ENCODE measurements at places on chromosomes 2 and 18.

DNA sequence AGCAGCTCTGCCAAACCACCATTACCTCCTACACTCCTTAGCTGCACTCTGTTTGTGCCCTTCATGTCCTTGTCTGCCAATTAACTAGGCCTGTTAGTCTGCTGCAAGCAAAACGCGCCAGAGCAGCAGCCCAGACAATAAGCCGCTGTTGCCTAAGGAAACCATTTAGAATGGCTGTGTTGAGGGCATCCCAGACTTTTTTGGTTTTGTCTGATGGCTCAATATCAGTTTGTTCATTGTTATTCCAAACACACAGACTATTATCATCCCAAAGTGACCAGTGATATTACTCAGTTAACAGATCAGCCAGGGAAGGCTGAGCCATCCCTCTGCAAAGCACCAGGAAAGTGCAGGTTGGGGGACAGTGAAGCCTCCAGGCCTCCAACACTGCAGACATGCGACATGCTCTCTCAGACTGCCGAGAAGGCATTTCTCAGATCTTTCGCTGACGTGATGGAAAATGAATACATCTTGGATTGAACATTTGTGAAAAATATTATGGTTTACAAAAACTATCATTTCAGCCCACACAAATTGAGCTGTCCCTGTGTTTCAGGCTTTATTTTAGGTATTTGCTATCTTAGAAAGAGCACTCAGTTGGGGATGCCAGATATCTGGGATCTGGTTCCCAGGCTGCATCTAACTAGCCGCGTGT is 182.0 kb upstream of the HNRNPA3 start:
- DNase-seq = peak; percentile 25

GRCh38 chr2:176109192-176109901 is 2.3 kb downstream of the HOXD11 start:
- DNase-seq = no peak

DNA sequence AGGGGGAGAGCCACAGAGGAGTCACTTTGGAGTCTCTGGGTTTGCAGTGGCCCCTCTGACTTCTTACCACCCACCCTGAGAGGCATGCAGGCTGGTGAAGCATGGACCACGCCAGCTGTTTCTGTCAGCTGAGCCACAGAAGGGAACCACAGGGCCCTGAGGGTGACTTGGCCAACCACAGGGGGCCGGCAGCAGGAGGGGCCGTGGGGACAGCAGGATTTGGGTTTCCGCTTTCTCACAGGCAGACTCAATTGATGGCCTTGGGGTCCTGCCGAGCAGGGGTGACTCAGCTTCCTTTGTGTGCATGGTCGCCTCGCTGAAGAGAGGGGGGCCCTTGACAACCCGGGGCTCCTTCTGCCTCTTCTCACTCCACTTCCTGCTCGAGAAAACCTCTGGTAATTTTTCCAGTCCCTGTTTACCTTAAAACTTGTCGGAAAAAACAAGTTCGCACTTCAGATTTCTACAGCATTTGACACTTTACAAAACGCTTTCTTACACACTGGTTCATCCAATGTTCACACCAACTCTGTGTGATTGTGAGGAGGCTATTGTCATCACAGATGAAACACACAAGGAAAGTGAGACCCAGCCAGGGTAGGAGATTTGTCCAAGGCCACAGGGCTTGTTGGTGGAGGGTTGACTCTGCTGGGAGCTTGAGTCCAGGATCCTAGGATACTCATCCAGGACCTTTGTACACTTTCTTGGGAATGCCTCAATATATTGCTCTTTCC is 311.2 kb downstream of the LPIN1 start:
- DNase-seq = no peak

GRCh38 chr2:222827417-222827816 is 33.4 kb upstream of the ACSL3 start:
- no peak for DNase-seq

- no peak for DNase-seq
Measured at GRCh38 chr2:215425021-215425782, 10.7 kb downstream of the FN1 start.

- DNase-seq = no peak
Measured at GRCh38 chr2:167271932-167272331, 383.7 kb downstream of the XIRP2 start.

GRCh38 chr18:3114451-3114850 is 101.5 kb upstream of the LPIN2 start:
- no peak for DNase-seq

DNA sequence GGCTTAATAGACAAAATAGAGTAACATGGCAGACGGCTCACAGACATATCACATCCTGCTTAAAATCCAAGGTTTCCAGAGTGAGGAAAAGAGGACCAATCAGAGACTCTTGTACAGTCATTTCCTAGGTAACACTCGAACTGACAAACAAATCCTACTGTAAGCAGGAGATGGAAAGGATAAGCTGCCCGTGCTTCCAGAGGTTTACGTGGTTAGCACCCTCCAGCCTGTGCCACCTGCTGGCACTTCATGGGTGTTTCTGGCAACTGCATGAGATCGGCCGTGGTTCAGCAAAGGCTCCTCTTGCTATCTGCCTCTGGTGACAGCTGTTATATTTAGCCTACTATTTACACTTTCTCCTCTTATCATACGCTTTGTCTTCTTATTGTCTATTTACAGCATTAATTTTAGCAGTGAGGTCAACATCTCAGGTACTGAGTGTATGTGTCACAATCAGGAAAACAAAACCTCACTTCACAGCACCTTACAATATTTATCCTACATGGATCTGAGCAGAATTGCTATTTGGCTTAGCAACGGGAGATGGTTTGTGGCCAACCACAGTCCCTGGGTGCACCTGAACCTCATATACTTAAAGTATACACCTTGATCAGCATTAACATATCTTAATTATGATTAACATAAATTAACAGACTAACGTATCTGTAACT is 226.9 kb downstream of the TMEM163 start:
- peak; percentile 76 for DNase-seq

DNA sequence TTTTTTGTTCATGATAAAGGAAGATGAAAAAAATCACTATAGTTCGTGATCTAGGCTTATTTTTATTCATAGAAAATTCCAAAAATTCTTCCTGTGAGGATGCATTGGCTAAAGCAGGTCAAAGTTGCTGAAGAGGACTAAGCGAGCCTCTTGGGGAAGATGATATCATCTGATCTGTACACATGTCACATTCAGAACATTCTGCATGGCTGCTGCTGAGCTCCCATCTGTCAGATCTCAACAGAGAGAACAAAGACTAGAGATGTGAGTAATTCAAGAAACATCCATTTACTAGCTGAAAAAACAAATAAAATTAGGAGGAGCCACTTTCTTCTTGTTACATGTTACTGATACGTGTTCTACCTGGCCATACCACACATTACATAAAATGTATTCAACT is 518.6 kb upstream of the FSIP2 start:
- peak; percentile 66 for DNase-seq

- peak; percentile 13 for DNase-seq
Measured at GRCh38 chr2:22450831-22451230, 934.1 kb upstream of the KLHL29 start.

- DNase-seq = no peak
Measured at GRCh38 chr18:34978533-34978893, 62.7 kb upstream of the MAPRE2 start.

GRCh38 chr2:218859556-218859987 is at the start of gene WNT6:
TSS of gene WNT6 (plus strand) at chr2:218859805. CDS start at chr2:218860038, 233 bp downstream.
- no peak for DNase-seq

DNA sequence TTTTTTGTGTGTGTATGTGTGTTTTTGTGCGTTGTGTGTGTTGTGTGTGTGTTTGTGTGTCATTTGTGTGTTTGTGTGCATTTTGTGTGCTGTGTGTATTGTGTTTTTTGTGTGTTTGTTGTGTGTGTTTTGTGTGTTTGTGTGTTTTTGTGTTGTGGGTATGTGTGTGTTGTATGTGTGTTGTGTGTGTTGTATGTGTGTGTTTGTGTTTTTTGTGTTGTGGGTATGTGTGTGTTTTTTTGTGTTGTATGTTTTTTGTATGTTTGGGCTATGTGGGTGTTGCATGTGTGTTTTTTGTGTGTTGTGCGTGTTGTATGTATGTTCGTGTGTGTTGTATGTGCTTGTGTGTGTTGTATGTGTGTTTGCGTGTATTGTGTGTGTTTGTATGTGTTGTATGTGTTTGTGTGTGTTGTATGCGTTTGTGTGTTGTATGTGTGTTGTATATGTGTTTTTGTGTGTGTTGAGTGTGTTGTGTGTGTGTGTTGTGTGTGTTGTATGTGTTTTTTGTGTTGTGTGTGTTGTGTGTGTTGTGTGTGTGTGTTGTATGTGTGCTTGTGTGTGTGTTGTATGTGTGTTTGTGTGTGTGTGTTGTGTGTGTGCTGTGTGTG is 275.3 kb downstream of the HRH4 start:
- DNase-seq = no peak

GRCh38 chr2:47404356-47404755 is 1.4 kb downstream of the MSH2 start:
- no peak for DNase-seq

GRCh38 chr2:71704131-71704561 is 250.8 kb downstream of the DYSF start:
- no peak for DNase-seq

GRCh38 chr2:105410554-105410953 is 11.7 kb upstream of the FHL2 start:
- no peak for DNase-seq

DNA sequence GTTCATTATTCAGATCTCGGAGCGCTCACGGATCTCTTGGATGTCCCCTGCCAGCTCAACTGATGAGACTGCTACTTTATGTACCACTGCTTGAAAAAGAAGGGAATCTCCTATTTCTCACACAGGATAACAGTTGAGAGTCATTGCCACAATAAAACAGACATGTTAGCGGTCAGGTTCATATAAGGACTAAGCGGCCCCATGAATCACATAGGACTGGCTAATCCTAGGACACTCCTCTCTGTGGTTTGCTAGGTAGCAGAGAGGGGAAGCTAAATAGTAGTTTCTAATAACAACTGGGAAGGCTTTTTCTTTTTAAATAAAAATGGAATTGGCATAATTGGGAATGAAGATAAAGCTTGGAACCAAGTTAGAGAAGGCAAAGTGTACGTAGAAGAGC is 15.9 kb upstream of the TGFA start:
- DNase-seq = no peak

DNA sequence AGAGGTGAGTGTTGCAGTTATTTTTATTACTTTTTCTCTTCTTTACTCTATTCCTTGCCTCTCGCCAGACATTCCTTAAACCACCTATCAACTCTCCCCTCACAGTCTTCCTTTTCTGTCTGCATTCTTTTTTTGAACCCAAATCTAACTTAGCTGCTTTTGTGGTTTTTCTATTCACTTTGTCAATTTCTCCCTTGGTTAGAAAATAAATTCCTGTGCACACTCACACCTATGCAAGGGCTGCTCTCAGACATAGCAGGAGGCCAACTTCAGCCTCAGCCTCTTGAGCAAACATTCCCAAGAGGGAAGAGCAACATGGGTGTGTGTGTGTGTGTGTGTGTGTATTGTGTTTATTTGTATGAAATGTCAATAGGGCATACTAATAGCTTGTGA is 808.6 kb downstream of the RNF144A start:
- DNase-seq = no peak

- no peak for DNase-seq
Measured at GRCh38 chr2:119308793-119309330, 57.8 kb downstream of the C2orf76 start.

DNA sequence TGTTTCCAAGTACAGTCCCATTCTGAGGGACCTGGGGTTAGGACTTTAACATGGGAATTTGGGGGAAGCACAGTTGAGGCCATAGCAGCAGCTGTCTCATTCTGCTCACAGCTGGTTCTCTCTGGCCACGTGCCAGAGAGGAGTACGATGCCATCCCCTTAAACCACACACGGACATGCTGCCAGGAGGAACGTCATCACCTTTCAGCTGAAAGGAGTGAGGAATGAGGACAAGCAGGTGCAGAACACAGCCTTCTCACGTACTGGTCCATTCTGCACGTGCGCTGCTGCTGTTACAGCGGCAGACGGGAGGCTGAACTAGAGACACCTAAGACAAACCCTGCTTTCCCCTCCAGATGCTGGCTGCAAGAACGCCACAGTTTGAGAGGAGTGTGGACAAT is 33.5 kb downstream of the ODC1 start:
- DNase-seq = peak; percentile 53

GRCh38 chr2:146123256-146123655 is 1603.3 kb upstream of the ZEB2 start:
- DNase-seq = no peak

DNA sequence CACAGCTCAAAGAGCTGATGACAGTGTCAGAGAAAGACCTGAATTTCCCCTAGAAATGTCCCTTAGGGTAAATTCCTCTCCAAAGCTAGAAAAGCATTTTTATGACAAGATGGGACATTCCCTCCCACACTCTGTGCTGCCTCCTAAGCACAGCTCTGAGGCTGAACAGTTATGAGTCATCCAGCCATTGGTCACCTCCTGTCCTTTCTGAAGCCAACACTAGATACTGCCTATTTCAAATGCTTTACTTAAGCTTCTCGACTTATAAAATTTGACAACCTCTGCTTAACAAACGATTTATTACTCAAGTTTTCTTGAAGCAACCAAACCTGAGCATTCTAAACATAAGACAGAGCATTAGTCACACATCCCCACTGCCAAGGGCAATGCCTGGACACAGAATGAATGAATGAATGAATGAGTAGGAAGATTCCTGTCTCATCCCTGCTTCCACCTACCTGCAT is 35.4 kb downstream of the B4GALT6 start:
- DNase-seq = no peak

DNA sequence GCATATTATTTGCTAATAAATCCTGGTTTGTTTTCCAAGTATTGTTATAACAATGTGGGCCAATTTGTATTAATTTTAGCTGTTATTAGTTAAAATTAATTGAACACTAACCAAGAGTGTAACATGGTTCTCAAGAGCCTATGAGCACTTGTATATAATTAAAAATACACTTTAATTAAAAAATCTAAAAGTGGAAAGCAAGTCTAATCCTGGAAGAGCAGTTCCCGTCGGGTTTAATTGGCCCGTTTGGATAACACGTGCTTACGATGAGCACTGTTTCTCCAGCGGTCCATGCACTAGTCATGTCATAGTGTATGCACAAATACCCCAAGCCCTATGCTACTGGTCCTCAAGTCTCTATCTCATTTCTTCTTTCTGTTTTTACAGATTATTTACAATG is 49.0 kb downstream of the DCDC2C start:
- no peak for DNase-seq

DNA sequence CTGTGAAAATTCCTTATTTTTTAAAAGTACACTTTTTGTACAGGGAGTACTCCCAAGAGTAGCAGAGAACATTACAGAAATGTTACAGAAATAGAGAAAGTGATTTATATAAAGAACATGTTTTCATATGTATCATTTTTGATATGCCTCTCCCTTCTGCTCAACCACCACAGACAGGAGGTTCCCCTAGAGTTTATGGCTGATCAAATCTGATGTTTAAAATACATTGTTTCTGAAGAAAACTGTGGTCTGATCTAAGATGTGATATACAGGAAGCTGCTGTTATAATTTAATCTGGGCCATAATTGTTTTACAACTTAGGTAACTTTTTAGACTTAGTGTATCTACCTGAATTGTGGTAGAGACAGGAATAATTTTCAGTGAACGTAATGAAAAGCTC is 37.0 kb downstream of the STAT4 start:
- no peak for DNase-seq

- DNase-seq = no peak
Measured at GRCh38 chr2:94774851-94775250, 96.4 kb upstream of the TEKT4 start.

GRCh38 chr2:19887510-19887909 is 14.3 kb downstream of the TTC32 start:
- no peak for DNase-seq

GRCh38 chr2:124563426-124563825 is 538.3 kb downstream of the CNTNAP5 start:
- DNase-seq = no peak

GRCh38 chr2:222753251-222753824 is 81.9 kb downstream of the MOGAT1 start:
- DNase-seq = no peak
